A172 (cell line): ENCODE measurements at places on chromosomes 16 and 17.

DNA sequence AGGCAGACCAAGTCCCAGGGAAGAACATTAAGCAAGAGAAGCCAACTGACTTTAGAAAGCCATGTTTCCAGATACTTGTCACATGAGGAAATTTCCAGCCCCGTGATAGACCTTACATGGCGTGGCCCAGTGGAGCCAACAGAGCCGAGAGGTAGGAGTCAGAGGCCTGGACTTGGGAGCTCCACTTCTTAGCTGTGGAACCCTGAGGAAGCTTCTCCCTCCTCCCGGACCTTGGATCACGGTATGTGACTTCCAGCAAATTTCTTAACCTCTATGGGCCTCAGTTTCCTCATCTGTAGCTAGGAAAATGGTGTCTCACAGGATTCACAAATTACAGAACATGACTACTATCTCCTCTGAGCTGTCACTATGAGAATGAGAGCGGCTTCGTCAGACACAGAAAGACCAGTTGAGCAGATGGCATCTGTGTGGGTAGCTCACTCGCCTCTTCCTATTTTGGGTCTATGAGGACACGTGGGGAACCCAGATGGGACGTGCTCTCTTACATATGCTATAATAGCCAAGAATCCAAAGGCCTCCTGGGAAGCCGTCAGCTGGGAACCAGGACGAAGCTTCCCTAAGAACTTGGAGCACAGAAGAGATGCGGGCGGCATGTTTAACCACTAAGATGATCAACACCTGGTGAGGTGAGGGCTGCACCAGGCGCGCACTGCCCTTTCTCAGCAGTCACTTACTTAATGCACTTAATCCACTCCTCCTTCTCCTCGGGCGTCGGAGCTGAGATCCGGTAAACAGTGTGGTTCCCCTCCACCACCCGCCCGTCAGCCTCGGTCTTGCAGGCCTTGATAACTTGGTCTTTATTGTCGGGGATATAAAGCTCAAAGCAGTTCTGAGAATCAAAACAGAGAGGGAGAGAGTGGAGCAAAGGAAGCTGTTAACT is 102.3 kb downstream of the CYTH1 start:
- DNase-seq: peak; percentile 33

DNA sequence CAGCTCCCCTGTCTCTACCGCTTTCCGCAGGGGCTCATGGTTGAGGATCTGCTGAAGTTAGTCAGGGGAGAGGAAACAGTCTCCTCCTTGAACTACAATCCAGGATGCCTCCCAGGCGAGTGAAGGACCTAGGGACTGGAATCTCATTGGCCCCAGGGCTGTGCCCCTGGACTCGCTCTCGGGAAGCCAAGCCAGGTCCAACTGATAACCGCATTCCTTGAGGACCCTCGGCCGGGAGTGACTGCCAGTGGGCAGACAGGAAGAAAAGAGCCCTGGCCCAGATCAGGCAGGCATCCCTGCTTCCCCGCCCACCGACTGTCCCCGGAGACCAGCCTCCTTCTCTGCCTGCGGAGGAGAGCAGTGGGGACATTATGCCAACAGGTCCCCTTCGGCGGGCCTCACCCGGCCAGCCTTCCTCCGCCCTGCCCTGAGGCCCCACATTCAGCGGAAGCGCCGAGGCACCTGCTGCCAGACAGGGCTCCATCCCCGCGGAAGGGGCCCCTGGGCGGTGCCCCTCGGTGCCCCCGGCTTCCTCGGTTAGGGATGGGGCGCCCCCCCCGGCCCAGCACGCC is 776 bp downstream of the LRRC75A start:
- DNase-seq: no peak

DNA sequence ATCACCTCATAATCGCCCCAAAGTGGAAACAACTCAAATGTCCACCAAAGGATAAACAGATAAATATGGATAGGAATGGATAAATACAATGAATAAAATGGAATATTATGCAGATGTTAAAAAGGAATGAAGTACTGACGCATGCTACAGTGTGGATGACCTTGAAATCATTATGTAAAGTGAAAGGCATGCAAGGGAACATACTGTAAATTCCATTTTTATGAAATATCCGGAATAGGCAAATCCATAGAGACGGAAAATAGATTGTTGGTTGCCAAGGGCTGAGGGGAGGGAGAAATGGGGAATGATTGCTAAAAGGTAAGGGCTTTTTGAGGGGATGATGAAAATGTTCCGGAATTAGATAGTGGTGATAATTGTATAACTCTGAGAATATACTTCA is 36.0 kb downstream of the STAT5B start:
- DNase-seq: no peak

DNA sequence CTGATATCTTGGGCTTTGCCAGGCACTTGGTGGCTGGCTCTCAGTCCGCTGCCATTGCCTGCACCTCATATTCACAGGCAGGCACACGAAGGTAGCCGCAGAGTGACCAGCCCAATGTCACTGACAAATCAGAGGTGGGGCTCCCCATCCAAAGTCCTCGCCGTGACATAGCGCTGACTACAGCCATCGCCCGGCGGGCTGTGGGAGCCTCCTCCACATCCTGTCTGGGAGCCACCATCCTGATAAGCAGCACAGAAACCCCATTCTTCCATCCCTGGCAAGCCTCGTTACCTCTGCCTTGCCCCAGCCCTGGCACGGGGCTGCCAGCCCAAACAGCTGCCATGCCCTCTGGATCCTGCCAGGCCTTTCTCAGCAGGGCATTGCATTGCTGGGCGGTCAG is 437.8 kb downstream of the SLC39A11 start:
- DNase-seq: no peak

GRCh38 chr16:52671590-52671989 is 124.6 kb upstream of the TOX3 start:
- DNase-seq: no peak

GRCh38 chr16:75288181-75288580 is 36.8 kb upstream of the BCAR1 start:
- DNase-seq: peak; percentile 52

- no peak for DNase-seq
Measured at GRCh38 chr17:48554412-48555257, 9.7 kb upstream of the HOXB2 start.
